Astrocyte of the spinal cord (primary cell): ENCODE measurements at places on chromosomes 11 and 22.

- no peak for DNase-seq
Measured at GRCh38 chr22:37654563-37655251, 3.8 kb upstream of the PDXP start.

DNA sequence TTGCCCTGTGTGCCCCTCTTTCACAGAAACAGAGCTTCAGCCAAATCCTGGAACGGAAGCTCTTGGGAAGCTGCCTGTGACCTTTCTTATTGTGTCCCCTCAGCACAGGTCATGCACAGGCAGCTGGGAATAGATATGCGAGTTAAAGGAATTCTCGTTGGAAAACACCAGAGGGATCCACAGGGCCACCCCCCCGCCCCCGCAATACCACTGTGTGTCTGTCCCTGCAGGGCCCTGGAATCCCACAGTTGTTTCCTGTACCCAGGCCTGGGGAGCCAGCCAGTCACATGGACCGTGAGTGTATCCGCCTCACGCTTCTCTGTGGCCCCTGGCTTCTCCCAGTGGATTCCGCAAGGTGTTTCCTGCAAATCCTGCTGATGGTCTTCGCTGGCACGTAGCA is 29.0 kb downstream of the TIMP3 start:
- no peak for DNase-seq

- no peak for DNase-seq
Measured at GRCh38 chr11:117972629-117973502, 13.3 kb upstream of the IL10RA start.

DNA sequence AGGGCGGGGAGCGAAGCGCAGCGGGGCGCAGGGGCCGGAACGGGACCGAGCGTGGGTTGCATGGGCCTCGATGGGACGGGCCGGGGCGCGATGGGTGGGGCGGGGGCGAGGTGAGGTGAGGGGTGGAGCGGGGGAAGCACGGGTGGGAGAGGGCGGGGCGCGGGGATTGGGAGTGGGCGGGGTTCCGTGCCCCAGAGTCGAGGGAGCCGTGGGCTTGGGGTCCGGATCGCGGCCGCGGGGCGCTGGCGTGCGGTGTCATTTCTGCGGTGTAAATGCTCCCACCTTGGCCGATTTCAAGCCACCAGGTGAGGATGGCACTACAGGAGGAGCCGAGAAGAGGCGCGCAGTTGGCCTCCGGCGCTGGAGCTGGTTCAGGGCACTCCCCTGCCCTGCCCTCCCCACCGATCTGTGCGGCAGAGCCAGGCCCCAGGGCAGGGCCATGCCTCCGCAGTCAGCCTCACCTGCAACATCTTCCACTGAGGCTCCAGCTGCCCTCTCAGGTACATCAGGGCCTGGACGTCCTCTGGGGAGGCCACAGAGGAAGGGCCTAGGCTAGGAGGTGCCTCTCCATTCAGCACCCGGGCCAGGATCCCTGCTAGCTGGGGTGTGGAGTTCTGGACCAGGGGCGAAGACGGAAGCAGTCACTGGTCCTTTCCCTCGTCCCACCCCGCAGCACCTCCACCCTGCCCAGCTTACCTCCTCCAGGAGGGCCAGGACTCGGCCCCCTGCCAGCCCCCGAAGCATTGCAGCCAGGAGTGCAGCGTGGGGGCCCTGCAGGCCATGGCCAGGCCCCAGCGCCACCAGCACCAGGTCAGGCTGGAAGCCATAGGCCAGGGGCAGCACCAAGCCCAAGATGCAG is 620 bp upstream of the TUBGCP6 start:
- DNase-seq: no peak

DNA sequence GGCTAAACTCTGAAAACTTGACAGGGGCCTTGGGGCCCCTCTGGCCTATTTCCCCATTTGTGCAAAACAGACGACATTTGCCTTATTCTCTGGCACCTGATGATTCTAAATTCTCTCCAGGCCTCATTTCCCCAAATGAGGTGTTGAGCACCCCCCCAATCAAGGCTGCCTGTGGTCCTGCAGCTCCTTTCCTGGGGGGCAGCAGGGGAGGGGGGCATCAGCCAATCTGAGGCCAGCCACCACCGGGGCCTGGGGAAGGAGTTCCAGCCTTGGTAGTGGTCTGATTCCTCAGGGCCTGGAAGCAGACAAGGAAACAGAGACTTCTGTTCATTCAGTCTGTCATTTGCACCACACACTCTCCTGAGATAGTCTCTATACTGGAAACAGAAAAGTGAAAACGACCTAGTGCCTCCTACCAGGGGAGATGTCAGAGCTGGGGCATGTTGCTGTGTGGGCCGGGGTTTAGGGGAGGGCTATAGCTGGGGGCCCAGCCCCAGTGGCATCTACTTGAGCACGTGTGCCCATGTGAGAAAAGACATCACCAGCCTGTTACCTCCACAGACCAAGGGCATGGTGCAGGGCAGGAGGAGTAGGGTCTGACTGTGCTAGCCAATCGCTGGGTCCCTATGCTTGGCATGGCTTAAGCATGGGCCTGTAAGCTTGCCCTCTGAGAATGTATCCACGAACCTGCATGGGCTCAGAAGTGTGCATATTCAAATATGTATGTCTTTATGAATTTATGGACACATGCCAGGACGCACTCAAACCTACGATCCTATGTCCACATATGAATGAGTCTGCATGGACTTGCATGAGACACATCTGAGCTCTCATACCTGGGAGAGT is 1.8 kb upstream of the TPBGL start:
- no peak for DNase-seq

GRCh38 chr11:59183771-59184170 is 11.8 kb downstream of the DTX4 start:
- no peak for DNase-seq

- peak; percentile 8 for DNase-seq
Measured at GRCh38 chr11:65744026-65744698, 23.6 kb upstream of the RNASEH2C start.

GRCh38 chr11:75867778-75868374 is 52.9 kb downstream of the UVRAG start:
- peak; percentile 60 for DNase-seq

GRCh38 chr22:30754971-30755758 is 60.5 kb downstream of the OSBP2 start:
- DNase-seq: peak; percentile 79

DNA sequence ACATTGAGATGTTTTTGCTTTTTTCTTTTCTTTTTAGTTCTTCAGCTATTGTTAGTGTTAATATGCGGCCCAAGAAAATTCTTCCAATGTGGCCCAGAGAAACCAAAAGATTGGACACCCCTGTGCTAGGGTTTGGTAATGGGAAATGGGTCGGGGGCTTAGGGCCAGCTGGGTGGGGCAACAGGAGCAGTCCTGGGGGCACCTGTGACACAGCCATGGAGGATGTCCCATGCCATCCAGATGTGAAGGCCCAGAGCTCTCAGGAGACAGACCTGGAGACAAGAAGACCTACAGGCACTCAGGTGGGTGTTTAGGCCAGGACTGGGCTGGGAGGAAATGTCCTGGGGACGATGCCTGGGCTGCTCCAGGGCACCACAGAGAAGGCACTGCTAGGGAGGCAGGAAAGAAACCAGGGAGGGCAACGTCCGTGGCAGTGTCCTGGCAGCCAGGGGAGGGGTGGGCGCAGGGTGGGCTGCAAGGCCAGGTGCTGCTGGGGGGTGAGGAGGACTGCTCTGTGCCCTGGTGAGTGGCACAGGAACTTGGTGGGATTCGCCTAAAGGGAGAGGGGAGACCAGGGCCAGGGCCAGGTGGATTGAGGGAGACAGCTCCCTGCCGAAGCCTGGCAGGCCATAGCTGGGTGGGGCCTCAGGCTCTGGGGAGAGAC is 21.4 kb downstream of the RELT start:
- DNase-seq: no peak

- DNase-seq: no peak
Measured at GRCh38 chr22:24423519-24424000, 3.8 kb upstream of the ADORA2A start.

DNA sequence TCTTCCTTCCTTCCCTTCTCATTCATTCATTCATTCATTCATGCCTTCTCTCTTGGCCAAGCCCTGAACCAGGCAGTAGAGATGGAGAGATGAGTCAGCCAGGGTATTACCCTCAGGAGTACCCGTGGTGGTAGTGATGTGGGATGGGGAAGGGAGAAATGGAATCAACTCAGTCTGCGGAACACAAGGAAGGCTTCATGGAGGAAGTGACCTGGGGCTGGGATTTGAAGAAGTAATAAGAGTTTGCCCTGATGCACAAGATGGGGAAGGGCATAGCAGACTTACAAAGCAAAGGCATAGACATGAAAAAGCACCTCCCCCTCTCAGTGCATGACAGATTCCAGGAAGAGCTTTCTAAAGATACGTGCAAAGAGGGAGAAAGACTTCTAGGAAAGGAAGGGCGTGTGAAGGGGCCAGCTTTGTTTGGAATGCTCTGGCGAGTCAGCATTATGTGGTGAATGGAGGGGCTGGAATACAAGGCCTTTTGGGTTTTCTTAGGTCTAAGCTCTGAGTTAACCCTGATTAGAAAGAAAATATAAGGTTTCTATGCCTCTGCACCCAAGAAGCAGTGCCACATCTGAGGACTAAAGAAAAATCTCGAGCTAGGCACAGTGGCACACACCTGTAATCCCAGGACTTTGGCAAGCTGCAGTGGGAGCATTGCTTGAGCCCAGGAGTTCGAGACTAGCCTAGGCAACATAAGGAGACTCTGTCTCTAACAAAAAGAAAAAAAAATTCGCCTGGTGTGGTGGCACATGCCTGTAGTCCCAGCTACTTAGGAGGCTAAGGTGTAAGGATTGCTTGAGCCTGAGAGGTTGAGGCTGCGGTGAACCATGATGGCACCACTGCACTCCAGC is 36.4 kb upstream of the ACER3 start:
- no peak for DNase-seq

DNA sequence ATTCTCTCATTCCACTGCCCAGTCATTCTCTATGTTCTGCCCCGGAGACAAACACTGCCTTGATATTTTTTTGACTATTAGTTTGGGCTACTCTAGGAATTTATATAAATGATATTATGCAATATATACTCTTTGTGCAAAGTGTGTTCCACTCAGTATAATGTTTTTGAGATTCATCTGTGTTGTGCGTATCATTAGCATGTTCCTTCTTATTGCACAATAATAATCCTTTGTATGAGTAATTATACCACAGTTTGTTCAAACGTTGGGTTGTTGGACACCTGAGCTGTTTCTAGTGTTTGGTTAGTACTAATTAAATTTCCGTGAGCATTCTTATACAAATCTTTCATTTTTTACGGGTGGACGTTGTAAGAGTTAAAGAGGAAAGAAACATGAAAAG is 390.6 kb downstream of the GUCY1A2 start:
- DNase-seq: no peak
